ENCODE measurements at places on chromosomes 1 and 21.

- DNase-seq = no peak
These were observed 495.1 kb downstream of the SETD4 start for GRCh38 chr21:35565204-35565611.

DNA sequence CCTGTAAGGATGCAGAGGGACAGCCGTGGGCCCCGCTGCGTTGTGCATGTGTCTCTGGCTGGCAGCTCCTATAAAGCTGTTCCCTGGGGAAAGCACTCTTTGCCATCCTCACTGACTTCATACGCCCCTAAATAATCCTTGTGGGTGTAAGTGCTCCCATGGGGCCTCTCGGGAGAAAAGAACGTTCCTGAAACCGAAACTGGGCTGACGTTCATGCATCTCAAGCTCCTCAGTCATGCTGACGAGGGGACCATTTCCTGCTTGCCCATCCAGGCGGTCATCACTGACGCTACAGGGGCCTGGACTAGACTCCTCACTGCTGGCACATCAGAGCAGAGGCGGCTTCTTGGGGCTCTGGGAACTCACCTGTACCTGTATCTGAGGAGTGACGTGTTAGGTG is 73.1 kb upstream of the USP24 start:
- no peak for DNase-seq

- no peak for DNase-seq
These were observed 195.9 kb upstream of the POU3F1 start for GRCh38 chr1:38242506-38242905.

- no peak for DNase-seq
These were observed 61.3 kb upstream of the DIP2A start for GRCh38 chr21:46397211-46397905.

GRCh38 chr1:229371624-229372023 is 28.8 kb upstream of the CCSAP start:
- no peak for DNase-seq

GRCh38 chr1:125066385-125066784 is 3881.6 kb downstream of the SRGAP2C start:
- DNase-seq = no peak

GRCh38 chr1:33429332-33429731 is 1.6 kb downstream of the PHC2 start:
- no peak for DNase-seq

DNA sequence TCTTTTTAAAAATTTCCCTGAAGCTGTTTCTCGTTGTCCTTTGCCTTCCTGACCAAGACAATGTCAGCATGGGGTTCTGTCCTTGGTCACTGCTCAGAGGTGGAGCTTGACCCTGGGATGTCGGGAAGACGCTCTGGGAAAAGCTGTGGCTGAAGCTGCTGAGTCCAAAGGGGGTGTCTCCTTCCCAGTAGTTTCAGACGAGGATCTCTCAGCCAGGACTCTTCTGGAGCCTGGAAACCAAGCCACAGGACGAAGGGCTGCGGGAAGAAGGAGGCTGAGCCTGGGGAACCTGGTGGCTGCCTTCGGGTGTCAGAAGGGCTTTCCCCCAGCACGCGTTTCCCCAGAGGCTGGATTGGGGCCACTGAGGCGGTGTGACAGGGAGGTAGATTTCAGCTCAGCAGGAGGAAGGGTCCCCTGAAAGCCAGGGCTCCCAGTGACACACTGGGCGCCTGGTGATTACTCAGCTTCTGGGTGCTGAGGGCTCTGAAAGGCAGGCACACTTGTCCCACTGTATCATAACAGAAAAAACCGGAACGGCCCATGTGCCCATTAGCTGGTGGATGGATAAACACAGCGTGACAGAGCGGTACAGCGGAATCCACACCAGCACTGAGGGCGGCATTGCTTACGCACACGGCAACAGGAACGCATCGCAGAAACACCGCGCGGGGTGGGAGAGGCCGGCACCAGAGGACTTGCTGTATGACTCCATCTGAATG is 5.0 kb upstream of the KRTAP12-1 start:
- DNase-seq = no peak

DNA sequence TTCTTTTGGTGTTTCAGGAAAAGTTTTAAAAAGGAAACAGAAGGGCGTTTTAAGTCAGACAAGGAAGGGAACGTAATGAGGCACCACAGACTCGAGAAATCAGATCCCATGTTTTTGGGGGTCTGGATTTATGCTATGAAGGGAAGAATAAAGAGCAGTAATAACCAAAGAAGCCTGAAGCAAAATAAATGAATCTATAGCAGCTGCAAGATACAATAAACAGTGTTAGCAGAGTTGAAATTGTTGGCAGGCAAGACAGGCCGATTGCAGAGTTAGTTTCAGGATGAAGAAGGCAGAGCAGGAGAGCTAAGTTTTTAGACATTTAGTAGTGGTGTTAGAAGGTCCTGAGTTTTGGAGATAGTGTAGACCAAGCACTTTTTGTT is 425 bp downstream of the DDR2 start:
- no peak for DNase-seq

DNA sequence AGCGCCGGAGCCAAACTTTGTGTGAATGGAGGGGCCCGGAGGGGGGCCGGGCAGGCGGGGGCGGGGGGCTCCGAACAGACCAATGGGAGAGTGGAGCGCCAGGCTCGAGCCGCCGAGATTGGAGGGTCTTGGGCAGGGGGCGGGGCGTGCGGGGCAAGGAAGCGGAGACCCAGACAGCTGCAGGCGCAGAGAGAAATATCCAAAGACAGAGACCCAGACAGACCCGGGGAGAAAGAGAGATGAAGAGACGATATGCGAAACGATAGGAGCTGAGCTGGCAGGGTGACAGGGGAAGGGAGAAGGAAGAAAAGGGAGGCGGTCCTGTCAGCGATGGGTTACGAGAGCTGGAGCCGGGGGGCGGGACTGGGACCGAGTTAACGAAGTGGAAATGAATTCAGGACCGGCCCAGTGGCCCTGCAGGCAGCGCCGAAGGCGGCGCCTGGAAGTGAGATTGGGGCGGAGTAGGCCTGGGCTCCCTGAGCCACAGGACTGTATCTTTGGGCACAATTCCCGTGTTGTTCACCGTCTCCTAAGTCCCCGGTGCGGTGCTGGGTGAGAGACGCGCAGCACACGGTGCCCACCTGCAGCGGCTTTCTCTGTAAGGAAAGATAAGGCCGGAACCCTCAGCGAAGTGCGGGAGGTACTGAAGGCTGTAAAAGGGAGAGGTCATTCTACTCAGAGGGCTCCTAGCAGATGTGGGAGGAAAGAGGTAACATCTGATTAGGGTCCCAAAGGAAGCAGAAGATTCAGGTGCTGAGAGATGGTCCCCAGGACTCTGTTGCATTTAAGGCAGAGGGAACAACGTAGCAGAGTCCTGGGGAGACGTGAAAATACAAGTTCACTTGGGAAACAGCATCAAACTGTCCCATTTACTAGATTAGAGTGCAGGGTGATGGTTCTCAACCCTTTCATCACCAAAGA is 543 bp upstream of the KCNJ10 start:
- no peak for DNase-seq

- DNase-seq = no peak
These were observed 16.4 kb upstream of the LGR6 start for GRCh38 chr1:202176949-202177927.

- DNase-seq = peak; percentile 76
These were observed at the start of gene S100A4 for GRCh38 chr1:153545067-153546055. S100A4 (minus strand) TSS chr1:153545806; CDS start chr1:153544794, 1,012 bp downstream.

DNA sequence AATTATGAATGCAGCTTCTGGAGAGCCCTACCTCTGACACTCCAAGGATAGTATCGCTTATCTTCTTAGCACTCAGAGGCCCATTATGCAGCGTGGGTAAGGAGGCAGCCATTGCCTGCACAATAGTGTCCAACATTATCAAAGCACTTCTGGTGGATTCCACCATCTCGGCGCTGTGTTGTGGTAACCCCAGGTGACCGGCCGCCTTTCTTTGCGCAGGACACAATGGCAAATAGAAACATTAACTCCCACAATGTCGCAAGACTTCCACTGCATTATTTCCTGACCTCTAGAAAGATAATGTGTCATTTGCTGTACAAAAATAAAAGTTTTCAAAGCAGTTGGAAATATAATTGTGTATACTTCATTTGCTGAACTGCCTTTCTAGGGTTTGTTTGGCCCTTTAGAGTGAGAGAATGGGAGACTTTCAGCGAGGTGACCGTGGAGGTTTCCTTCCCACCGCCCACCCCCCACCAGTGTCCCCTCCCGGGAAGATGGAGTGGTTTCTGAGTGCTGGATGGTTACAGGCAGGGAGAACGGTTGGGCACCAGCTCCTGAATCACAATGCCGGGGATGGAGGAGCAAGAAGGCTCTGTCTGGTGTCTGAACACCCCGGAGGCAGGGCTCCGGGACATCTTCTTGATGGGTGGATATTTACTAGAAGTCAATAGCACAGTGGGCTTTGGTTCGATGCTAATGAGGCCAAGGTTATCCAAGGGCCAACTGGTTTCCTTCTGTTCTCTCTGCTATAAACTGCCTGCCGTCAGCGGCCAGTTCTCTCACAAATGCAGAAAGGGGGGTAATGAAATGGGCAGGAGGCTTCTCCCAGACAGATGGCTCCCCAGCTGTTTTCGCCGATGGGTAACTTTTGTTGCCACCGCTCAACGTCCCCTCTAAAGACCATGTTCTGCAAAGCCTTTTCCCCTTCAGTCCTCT is 215.4 kb upstream of the PROX1 start:
- DNase-seq = no peak

- DNase-seq = no peak
These were observed 38.3 kb downstream of the STUM start for GRCh38 chr1:226586650-226587422.

DNA sequence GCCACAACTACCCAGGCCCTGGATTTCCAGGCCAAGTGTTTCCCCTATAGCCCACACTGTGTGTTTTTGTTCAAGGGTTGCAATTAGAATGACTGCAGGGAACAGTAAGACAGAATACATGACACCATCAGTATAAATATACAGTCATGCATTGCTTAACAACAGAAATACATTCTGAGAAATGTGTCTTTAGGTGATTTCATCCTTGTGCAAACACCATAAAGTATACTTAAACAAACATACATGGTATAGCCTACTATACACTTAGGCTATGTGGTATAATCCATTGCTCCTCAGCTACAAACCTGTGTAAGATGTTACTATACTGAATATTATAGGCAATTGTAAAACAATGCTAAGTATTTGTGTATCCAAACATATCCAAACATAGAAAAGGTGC is 7.5 kb upstream of the SLC44A5 start:
- no peak for DNase-seq

- no peak for DNase-seq
These were observed 383.4 kb downstream of the USP25 start for GRCh38 chr21:16113052-16113715.
